ENCODE measurements at places on chromosomes 2 and 18. TPM values are rescaled to one million over a fixed set of nuclear protein-coding genes. Genes with fewer than 3 reads are reported as not detected.

The PLEK gene
- total RNA-seq = 0.48 TPM

The SCN1A gene
- not detected for total RNA-seq

The SCLY gene
- total RNA-seq = 102 TPM

The C2orf69 gene
- 17.6 TPM for total RNA-seq

The RUFY4 gene
- not detected for total RNA-seq

The QPCT gene
- total RNA-seq = 0.71 TPM

The AMER3 gene
- not detected for total RNA-seq

The METTL4 gene
- total RNA-seq = 18.3 TPM

The DPP10 gene
- not detected for total RNA-seq

The CERKL gene
- total RNA-seq = not detected

The CNRIP1 gene
- total RNA-seq = not detected

The SIX3 gene
- total RNA-seq = 0.25 TPM

Measured in activated T-helper 2 cell treated with anti-CD3 and anti-CD28 coated beads, Interferon-gamma antibody, Interleukin-2, Interleukin-4, amounts not matched to agents 10 μg/mL and 5 μg/mL and 100 μg/mL, durations not matched to agents 14 hours and 24 hours and 36 hours (primary cell).